ENCODE measurements at places on chromosomes 1 and 21. TPM values are rescaled to one million over a fixed set of nuclear protein-coding genes. Genes with fewer than 3 reads are reported as not detected.

GRCh38 chr1:26094076-26094669, 17.5 kb upstream of the PDIK1L start:
- no peak for DNase-seq

DNA sequence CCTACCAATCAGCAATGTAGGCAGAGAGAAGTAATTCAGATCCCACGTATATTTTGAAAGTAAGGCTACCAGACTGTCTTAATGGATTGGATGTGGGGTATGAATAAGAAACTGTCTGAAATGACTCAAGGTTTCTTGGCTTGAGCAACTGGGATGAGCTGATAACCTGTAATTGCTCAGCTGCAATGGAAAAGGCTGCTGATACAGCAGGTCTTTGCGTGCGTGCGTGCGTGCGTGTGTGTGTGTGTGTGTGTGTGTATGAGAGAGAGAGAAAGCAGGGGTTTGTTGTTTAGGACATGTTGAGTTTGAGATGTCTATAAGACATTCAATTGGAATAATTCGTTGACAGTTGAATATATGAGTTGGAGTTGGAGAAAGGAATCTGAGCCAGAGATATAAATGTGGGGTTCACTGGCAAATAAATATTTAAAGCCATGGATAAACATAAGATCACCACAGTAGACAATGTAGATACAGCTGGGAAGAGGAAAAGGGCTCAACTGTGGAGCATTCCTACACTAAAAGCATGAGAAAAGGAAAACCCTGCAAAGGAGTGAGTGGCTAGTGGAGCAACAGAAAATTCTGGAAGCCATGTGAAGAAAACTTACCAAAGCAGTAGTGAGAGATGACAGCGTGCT, 72.9 kb downstream of the UCHL5 start:
- DNase-seq: no peak

GRCh38 chr21:41874611-41875010, 4.5 kb downstream of the PRDM15 start:
- DNase-seq: no peak

GRCh38 chr1:45621501-45621836, 2.4 kb downstream of the CCDC17 start:
- no peak for DNase-seq

DNA sequence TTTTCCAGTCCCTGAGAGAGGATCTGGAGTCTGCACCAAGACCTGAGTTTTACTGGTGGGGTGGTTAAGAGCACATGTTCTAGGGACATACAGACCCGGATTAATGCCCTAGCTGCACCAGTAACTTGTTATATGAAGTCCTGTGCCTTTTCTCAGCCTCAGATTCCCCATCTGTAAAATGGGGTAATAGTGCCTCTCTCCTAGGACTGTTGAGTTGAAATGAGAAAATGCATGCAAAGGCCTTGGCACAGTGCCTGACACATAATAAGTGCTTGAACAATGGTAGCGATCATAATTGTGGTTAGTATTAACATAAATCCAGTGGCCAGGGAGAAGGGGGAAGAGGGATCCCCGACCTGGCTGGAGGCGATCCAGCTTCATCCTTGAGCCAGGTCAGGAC, 12.3 kb downstream of the AHDC1 start:
- no peak for DNase-seq

Gene E2F2
- total RNA-seq: 37.5 TPM

GRCh38 chr1:81666586-81666985, 134.1 kb upstream of the ADGRL2 start:
- DNase-seq: no peak

GRCh38 chr1:60280819-60281218, 207.2 kb upstream of the C1orf87 start:
- no peak for DNase-seq

Gene RGS8
- not detected for total RNA-seq

- DNase-seq: no peak
Observed at GRCh38 chr1:227560393-227561173, 2.8 kb upstream of the ZNF678 start.

GRCh38 chr1:44089371-44090048, 29.1 kb upstream of the KLF17 start:
- no peak for DNase-seq

GRCh38 chr1:158290321-158290844, 660 bp downstream of the CD1C start:
- DNase-seq: no peak

- no peak for DNase-seq
Observed at GRCh38 chr1:81660286-81660685, 140.4 kb upstream of the ADGRL2 start.

DNA sequence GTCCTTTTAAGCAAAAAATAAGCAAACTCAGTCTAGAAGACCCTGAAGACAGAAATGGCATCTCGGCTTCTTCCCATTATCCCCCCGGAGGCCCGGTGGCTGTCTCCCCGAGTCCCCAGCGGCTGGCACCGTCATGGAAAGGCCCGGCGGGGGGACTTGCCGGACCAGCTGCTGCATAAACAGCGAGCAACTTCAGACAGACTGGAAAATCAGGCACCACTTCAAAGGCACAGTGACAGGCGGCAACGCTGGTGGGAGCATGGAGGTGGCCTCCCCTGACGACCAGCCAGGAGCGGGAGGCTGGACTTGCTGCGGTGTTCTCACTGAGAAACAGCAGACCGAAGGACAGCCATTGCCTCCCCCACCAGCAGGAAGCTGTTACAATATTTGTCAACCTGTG, 18.4 kb upstream of the C1QA start:
- no peak for DNase-seq

GRCh38 chr1:27594564-27595510, 9.1 kb downstream of the AHDC1 start:
- peak; percentile 43 for DNase-seq

DNA sequence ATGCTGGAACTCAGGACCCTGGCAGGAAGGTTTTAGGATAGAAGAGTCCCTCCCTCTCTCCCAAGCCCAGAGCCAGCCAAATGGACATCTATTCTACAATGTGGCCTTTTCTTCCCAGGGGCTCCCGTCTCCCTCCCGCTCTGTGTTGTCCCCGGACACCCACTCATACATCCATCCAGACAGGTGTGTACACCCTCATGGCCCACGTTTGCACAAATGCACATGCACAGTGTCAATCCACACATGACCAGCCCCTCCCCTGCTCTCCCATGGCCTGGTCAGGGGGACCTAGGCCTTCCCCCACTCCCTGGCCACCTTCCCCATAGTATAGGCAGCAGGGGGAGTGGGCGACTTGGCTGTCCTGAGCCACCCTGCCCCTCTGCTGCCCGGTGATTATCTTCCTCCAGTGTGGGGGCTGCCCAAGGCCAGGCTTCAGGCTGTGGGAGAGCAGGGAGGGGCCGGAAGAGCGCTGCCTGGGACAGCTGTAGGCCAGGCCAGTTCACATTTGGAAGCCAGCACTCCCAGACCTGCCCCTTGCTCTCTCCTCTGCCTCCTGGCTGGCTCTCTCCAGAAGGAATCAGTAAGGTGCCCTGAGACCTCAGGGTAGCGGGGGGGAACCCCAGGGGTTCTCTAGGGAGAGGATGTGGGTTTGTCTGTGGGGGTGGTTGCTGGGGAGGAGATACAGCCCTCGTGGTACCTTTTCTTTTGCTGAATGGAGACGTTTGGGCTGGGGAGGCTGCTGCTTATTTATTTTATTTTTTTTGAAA, 4.1 kb upstream of the PTPN7 start:
- peak; percentile 75 for DNase-seq

DNA sequence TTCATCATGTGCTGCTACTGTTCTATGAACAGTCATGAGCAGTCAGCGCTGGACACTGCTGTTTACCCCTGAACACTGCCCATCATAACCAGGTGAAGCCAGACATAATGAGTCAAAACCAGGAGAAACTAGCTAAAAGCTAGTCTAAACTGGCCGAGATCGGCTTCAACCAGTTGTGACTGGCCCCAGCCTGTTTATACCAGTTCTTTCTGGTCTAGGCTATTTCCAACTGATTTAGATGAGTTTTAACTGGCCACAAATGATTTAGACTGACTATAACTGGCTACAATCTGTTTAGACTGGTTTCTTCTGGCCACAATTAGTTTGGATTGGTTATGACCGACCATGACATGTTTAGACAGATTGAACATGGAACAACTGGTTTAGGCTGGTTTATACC, 348.3 kb upstream of the CAMK1G start:
- DNase-seq: no peak

DNA sequence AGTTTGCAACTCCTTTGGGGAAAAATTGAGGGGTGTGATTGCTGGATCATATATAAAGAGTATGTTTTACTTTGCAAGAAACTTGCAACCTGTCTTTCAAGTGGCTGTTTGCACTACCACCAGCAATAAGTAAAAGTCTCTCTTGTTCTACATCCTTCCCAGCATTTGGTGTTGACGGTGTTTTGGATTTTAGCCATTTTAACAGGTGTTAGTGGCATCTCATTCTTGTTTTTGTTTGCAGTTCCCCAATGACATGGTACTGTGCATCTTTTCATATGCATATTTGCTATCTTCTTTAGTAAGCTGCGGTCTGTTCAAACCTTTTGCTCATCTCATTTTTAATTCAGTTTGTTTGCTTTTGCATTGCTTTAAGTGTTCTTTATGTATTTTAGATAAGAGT, 535.5 kb downstream of the LRRIQ3 start:
- no peak for DNase-seq

- no peak for DNase-seq
Observed at GRCh38 chr1:206637605-206638004, 2.3 kb downstream of the DYRK3 start.

- no peak for DNase-seq
Observed at GRCh38 chr1:41890825-41891198, 27.9 kb downstream of the HIVEP3 start.

DNA sequence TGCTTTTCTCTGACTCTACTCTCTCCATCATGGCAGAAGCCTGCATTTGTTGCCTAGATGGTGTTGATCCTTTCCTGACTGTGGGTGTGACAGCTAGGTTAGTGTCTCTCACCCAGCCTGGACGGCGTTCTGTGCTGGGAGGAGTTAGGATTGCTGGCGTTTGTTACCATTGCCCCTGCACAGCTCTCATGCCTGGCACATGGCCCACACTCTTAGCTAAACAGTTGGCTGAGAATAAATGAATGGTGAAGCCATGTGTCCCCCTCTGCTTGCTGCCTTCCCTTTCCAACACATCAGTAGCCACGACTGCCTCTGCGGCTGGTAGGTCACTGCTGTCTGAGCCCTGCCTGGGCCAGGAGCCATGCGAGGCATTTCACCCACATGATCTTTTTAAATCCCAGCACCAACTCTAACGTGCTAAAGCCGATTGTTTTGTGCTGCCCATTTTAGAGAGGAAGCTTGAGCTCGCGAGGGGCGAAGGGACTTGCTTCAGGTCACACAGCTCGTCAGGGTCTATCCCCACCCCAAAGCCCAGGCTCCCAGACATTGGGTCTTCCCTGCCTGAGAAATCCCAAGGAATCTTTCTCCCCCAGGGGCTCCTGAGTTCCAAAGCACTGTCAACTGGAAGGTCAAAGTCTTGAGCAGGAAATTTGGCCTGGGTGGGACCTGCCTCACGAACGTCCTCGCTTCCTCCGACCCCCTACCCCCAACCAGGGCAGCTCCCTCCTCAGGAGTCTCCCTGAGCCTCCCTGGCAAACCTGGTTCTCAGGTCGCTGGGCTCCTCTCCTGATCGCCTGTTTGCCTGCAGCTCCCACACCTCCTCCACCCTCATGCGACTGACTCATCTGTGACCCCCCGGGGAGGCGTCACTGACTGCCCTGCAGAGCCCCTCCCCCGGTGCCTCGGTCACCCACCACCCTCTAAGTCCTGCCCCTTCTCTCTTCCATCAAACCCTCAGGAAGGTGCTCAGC, 271.7 kb upstream of the C1orf174 start:
- no peak for DNase-seq

Gene SPRR5
- total RNA-seq: not detected

Gene TMEM200B
- total RNA-seq: 0.99 TPM

DNA sequence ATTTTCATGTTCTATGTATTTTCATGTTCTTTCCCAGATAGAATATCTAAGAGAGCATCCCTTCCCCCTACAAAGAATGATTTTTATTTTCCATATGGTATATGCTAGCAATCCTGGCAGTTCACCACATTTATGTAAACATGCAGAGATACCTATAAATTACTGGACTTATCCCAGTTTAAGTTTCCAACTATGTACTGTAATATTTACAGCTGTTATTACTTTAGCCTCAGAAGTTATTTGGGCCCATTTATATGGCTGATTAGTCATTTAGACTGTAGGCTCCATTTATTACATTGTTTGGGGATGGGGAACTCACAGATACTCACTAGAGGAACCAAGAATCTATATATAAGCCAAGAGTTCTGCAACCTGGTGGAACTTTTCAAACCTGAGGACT, 84.8 kb upstream of the WARS2 start:
- no peak for DNase-seq

- no peak for DNase-seq
Observed at GRCh38 chr21:46210378-46211136, 18.0 kb downstream of the LSS start.

GRCh38 chr21:23398726-23399125, 2208.6 kb downstream of the MRPL39 start:
- DNase-seq: no peak

GRCh38 chr1:163094589-163094988, 25.4 kb downstream of the RGS4 start:
- DNase-seq: no peak

Gene CREG1
- 11.3 TPM for total RNA-seq

Gene RPTN
- not detected for total RNA-seq

DNA sequence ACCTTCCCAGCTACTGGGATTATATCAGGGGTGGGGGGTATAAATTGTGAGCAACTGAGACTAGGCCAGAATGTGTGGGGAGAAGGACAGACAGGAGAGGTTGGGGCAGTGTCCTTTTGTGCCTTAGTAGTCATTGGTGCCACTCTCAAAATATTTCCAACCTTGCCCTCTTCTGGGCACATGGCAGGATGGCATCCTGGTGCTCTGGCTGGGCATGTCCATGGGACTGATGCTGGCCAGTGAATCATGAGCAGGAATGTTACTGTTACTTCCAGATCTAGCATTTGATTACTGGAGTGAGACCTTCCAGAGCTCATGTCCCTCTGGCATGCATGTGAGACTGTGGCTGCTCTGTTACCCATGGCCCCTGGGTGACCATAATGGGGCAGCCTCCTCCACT, 151.2 kb downstream of the MATN1 start:
- DNase-seq: no peak

DNA sequence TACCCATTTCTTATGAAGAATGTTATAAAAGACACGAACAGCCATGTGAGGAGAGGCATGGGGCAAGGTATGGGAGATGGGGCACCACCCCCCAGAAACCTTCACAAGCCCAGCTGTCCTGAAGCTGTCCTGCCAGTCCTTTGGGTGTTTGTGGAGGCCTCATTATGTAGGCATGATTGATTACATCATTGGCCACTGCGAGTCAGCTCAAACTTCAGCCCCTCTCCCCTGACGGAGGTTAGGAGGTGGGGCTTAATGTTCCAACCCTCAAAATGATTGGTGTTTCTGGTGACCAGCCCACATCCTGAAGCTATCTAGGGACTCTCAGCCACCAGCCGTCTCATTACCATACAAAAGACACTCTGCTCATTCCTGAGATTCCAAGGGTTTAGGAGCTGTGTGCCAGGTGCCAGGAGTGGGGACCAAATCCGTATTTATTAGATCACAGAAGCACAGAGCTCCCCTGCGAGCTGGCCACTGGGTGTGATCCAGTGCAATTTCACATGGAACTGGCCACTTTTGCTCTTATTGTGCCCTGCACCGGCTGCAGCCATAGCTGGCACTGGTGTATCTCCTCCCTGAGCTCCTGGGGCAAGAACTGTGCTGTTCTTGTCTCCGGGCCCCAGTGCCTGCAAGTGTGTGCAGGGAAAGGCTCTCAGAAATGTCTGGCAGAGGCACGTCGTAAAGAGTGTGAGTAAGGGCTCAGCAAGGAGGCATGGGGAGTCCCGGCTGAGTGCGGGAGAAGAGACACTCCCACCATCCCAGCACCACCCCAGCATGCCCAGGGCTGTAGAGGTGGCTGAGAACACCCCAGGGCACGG, 10.5 kb downstream of the KIAA1614 start:
- no peak for DNase-seq

- DNase-seq: no peak
Observed at GRCh38 chr1:21157054-21157453, 19.6 kb downstream of the EIF4G3 start.

Measured in activated naive CD8-positive, alpha-beta T cell treated with anti-CD3 and anti-CD28 coated beads for 36 hours (primary cell).